ENCODE measurements at places on chromosomes 6 and 20.

DNA sequence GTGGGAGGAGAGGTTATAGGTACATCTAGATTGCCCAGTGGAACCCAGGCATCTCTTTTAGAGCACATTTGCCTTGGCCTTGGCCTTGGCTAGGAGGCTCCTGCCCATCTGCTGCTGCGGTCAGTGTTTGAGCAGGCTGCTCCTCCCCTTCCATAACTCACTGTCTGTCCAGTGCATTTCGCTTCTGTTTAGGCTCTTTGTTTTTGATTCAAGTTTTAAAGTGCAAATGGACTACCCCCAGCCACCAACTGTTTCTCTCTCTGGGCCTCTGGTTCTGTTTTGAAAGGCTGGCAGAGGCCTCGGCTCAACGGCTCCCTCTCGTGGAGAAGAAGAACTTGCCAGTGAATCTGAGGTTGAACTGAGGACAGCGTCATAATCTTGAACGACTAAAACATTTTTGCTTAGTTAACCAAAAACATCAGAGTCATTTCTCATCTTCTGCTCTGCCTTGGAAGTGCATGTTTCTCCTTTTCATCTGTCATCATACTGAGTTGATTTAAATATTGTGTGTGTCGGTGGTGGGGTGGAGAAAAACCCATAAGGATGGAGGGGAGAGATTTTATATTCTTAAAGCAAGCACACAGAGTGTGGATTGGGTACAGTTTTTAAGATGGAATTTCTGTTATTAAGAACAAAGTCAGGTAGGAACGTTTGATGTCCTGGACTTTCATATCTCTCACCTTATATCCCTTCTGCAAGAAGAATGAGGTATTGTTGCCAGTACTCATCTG, 171.4 kb downstream of the DTNBP1 start:
- DNase-seq = peak; percentile 62

- DNase-seq = no peak
Measured at GRCh38 chr6:145963216-145964068, 716 bp downstream of the SHPRH start.

GRCh38 chr20:50360218-50360672, 149.9 kb upstream of the PTPN1 start:
- no peak for DNase-seq

DNA sequence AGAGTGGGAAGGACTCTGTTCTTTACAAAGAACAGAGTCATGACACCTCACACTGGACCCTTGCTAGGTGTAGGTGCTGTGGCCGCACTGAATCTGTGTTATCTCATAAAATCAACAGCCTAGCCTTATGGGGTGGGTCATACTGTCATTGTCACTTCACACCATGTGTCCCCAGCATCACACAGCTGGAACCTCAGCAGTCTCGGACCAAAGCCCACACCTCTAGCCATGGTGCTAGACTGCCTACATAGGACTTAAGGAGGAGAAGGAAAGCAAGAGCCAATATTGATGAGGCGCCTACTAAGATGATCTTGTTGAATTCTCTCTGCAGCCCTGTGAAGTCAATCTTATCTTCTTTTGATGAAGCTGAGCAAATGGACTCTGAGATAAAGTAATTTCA, 31.0 kb downstream of the UNC5CL start:
- no peak for DNase-seq

Measured in fibroblast of the conjunctiva (primary cell).